ENCODE measurements at places on chromosomes 7 and 10. TPM values are rescaled to one million over a fixed set of nuclear protein-coding genes. Genes with fewer than 3 reads are reported as not detected.

- DNase-seq: no peak
Observed at GRCh38 chr7:23618241-23618640, 21.1 kb downstream of the CCDC126 start.

GRCh38 chr7:130281260-130281659, 11.7 kb upstream of the CPA4 start:
- DNase-seq: no peak

DNA sequence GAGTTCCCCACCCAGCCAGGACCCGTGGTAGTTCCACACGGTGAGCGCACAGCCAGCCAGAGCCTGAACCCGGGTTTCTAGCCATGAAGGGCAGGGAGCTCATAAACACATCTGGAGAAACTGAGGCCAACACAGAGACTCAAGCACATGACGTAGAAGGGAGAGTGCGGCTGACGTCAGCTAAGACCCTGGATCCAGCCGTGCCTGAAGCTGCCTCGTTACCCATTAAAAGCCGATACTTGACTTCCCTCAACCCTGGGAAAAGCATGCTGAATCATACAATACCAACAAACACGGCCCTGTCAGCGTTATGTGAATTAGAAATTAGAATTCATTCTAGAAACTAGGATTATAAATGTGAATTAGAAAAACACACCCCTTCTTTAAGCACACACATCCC, 65.2 kb upstream of the PDGFA start:
- no peak for DNase-seq

The ADAM12 gene
- total RNA-seq: 2.6 TPM

The ANXA8 gene
- 3.0 TPM for total RNA-seq

The WIPF3 gene
- total RNA-seq: 0.50 TPM

GRCh38 chr7:27174874-27175625, 930 bp upstream of the HOXA10 start:
- peak; percentile 14 for DNase-seq

The CACNB2 gene
- 5.7 TPM for total RNA-seq

The RARRES2 gene
- 162 TPM for total RNA-seq

The CFAP46 gene
- 1.2 TPM for total RNA-seq

GRCh38 chr10:76631036-76631670, 1006.5 kb downstream of the KCNMA1 start:
- no peak for DNase-seq

DNA sequence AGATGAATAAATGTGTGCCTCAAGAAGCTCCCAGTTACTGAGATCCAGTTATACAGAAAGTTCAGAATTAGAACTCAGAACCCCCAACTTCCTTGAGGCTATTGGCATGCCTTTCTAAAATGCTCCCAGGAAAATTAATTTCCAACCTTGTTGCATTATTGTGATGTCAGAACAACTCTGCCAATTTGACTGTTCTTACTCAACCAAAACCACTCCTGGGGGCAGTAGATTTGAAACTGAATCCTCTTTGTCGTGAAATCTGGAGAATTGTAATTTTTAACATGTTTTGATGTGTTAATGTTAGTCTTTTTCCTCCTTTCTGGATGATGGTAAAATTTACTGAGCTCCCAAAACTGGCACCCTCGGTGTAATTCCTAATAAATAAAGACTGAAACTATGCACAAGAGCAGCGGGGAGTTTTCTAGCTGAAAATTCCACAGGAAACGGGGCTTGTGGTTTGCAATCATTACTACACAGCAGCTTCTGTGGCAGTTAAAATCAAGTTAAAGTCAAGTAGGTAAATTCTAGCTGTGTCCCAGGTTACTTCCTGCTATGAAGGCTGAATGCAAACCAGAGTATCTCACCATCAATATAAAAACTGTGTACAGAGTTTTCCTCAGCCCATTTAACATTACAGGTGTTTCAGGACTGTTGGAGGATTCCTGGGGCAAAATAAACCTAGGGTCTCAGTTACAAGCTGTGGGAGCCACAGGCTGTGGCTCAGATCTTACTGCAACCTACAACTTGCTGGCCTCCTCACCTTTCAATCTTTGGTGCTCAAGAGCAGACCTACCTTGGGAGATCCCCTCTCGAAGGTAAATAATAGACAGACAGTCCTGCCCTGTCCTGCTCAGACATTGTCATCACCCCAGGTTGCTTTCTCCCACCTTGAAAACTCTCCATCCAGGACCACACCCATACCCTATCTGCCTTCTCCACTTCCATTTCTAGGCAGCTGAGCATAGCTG, 156.3 kb upstream of the KMT2E start:
- no peak for DNase-seq

GRCh38 chr10:98994030-98994429, 241.6 kb downstream of the HPSE2 start:
- no peak for DNase-seq

The C10orf143 gene
- total RNA-seq: 5.4 TPM

GRCh38 chr10:86205306-86206239, 161.0 kb downstream of the GRID1 start:
- DNase-seq: no peak

DNA sequence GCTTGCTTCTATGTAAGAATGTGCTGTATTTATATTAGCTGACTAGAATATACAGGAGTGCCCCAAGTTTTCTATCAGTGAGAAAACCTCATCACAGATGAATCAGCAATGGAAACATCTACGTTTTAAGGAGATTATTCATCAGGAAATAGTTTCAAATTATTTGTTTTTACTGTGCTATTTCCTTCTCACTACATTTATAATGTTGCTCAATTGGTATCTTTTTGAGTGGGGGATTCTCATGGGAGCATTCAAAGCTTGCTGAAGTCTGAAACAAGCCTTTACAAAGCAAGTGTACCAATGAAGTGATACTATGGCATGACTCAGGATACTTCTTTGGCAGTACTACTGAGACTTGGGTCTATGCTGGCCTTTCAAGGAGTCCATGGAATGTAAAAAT, 191.1 kb upstream of the SLC26A5 start:
- DNase-seq: no peak

DNA sequence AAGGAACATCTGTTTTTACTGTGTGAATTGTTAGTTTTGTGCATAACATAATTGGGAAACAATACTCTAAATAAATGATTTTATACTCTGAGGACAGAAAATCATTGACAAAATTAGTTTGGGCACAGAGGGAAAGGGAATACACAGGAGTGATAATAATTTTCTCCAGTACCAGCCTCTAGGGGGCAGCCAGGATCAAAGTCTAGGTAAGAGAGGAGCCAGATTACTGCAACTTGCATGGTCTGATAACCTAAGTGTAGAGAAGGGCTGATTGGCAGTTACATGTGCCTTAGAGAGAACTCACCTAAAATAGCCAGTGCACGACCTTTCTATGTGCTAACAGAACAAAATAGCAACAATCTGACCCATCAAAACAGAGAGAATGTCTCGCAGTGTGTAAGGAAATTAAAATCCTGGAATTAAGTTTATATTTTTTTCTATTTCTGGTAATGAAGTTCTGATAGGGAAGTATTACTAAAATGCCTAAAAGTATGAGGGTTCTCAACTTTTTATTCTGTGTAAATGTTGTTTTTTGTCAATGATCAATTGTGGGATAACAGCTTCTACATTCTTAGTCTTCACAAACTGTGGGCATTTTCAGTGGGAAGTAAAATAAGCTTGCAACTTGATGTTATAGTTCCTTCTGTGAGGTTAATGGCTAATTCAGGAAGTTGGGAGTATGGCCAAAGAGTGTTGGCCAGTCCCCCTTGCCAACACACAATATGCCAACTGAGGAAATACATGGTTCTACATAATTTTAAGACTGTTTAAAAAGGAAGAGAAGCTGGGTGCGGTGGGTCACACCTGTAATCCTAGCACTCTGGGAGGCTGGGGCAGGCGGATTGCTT, 66.4 kb downstream of the EXOC6 start:
- no peak for DNase-seq

The CNNM1 gene
- 0.79 TPM for total RNA-seq

The INHBA gene
- 8.0 TPM for total RNA-seq

The KLLN gene
- total RNA-seq: 0.58 TPM

DNA sequence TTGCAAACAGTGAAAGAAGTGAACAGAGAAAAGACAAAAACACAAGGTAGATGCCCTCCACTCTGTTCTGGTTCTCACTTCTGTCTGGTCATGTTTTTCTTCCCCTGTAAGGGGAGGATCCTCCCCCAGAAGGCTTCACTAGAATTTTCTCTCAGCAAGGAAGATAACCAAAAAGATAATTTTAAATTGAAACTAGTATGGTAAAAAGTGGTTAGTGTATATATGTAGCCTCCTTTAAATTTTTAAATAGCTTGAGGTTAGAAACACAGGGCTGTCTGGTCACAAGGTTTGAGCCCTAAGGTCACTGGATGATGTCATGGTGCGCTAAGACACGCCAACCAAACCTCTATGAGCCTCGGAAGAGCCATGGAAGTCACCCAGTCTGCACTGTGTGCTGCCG, 5.6 kb upstream of the PKD1L1 start:
- DNase-seq: no peak

DNA sequence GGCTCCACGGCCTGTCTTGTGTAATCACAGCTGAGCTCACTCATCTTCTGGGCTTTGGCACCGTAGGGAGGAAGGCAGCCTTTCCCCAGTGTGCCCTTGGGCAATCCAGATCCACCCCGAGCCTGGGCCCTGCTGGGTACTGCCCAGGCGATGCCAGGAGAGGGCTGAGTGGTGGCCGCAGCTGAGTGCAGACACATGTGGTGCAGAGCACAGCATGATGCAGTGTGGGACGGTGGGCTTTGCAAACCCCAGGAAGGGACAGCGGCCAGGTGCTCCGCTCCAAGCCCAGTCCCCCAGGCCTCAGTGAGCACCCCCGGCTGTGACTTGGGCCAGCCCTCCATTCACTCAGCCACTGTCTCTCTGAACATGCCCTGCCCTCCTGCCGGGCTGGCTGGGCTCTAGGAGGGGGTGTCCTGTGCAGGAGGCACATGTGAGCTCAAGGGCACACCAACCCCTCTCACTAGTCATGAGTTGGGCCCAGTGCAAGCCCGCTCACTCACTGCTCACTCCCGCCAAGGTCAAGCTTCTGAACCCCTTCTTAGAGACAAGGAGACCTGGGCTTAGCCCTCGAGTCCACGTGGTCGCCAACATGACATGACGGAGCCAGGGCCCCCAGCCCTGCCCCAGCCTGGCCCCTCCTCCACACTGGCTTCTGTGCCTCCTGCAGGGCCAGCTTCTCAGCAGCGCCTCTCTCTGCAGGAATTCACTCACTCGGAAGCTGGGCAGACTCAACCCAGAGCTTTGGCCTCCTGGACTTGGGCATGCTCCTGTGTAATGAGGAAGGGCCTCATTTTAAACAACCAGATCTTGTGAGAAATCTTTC, 77.5 kb upstream of the INSIG1 start:
- no peak for DNase-seq

DNA sequence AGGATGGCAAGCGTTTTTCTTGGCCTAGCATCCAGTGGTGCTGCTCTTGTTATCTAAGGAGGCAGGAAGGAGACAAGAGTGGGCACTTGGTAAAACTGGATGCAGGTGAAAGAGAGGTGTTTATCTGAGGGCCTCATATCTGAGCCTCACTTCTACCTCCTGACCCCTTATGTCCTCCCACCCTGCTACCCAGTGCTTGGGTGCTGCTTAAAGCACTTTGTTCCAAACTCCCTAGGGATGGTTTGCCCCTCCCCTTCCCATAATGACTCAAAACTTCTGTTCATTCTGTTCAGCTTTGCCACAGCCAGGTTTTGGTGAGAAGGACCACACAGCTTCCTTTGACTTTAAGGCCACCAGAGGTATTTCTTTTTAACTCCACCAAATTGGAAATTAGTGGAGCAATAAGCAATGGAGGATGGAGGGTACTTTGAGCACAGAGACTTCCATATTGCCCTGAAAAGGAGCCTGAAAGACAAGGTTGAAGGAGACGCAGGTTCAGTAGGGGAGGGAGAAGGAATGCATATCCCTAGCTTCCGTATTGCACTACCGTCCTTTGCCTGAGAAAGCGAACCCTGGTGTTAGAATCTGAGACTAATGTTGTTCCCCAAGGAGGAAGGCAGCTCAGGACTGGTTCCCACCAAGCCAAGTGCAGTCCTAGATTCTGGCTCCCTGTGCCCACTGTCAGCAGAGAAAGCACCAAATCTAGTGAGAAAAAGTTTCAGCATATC, 30.1 kb downstream of the ENTPD1 start:
- DNase-seq: no peak

- no peak for DNase-seq
Observed at GRCh38 chr7:26440233-26441001, 148.8 kb downstream of the SNX10 start.

DNA sequence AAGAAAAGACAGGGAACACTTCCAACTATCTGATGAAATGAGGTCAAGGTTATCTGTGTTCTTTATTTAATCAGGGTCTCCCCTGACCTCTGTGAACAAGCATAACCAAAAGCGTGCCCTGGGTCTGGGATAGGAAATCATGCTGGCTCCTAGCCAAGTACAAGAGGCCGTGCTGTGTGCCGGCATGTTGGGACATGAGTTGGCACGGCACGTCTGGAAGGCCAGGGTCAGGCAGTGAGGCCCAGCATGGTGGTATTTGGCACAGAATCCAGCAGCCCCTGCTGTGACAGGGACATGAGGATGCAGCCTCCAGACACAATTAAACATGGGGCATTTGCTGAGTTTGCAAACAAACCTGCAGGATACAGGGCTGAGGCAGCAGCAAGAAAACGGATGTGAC, 320.4 kb downstream of the PLXNA4 start:
- no peak for DNase-seq

The VWA2 gene
- 18.9 TPM for total RNA-seq

The SSBP1 gene
- total RNA-seq: 96.2 TPM

The MRLN gene
- not detected for total RNA-seq

DNA sequence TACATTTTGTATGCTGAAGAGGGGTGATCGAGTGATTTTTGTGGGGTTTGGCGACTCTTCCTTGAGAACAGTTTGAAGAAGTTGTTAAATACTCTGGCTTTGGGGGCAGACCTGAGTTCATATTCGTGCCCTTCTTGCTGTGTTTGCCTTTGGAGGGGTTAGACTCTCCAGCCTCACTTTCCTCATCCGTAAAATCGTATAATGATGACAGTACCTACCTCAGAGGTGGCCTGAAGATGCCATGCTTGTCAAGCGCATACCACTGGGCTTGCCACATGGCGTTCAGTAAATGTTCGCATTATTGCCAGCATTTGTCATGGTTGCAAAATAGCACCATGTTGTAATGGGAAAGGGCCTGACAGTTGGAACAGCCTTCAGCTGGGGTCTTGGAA, 1.3 kb downstream of the STK17A start:
- DNase-seq: peak; percentile 52

The ASAH2 gene
- total RNA-seq: 4.5 TPM

DNA sequence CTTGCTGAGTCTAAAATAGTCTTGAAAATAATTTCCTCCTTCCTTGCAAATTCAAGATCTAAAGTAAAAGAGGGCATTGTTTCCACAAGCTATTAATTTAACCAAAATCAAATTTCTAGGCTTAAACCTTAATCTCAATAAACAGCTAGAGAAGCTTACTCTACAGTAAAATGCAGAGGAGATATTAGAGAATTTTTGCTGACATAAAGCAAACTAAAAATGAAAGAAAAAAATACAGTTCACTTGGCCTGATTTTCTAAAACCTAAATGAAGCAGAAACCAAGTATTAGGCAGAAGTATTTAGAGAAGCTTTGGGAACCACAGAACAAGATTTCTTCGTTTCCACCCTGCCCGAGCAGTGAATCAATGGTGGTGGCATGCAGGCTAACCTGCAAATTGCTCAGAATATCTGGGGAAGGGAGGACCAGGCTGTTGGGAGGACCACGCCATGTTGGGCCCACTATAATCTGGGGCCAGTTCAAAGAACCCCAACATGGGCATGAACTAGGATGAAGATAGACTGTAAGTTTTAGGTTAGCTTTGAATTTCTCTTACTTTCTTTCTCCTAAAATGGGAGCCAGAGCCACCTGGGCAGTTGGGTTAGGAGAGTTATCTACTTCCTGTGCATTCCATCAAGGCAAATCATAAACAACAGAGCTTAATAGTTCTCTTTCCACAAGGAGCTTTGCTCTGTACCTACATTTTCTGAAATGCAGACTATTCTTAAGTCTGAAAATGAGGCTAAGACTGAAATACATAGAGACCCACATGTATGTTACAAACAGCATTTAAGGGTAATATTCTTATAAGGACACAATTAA, 4.1 kb downstream of the LAMB1 start:
- no peak for DNase-seq
